Esophagus squamous epithelium (tissue), 5 donors: ENCODE measurements at places on chromosomes 1 and 21. TPM values are rescaled to one million over a fixed set of nuclear protein-coding genes. Genes with fewer than 3 reads are reported as not detected.

The WDR3 gene
- total RNA-seq: 21.9 TPM

- DNase-seq: no peak
- peaks cover 5% of the 10 kb centered on the region for H3K36me3 ChIP-seq
- H3K27ac ChIP-seq: peak overlapping the region; percentile 100
Measured at GRCh38 chr1:150621497-150622302, 7.7 kb downstream of the ENSA start.

DNA sequence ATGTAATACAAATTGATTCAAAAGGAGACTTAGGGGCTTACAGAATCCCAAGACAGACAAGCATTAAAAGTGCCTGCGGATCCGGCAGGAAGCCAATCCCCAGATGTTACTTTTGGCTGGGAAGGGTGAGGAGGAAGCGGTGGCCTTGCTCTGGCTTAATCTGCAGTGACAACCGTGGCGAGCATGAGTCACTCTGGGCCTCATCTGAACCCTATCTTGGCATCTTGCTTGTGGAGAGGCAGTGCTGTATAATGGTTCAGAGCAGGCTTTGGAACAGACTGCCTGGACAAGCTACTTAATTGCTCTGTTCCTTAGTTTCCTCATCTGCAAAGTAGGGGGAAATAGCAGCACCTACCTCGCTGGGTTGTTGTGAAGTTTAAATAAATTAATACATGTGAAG is 74.1 kb downstream of the XCL2 start:
- H3K4me1 ChIP-seq: peaks cover 7% of the 10 kb centered on the region
- H3K27ac ChIP-seq: peak overlapping the region; percentile 25
- H3K4me3 ChIP-seq: no peak overlapping the region
- H3K36me3 ChIP-seq: no peaks in the 10 kb centered on the region
- H3K27me3 ChIP-seq: no peaks in the 10 kb centered on the region

DNA sequence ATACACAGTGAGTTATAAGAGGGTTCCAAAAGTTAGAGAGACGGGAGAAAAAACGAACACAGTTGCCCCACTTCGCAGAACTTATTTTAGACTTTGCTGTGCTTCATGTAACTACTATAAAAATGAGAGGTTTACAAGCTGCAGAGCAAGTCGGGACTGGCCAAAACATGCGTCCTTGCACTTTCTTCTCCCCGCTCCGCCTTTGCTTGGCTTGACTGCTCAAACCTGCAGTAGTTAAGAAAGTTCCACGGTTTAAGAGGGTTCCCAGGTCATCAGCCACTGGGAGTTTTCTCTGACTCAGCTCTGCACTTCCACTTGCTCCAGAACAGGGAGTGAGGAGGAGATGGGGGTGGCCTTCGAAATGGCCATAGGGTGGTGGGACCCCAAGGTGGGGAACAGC is 36.2 kb downstream of the CLIC6 start:
- peaks cover 4% of the 10 kb centered on the region for H3K4me1 ChIP-seq
- H3K4me3 ChIP-seq: no peak overlapping the region
- H3K36me3 ChIP-seq: no peaks in the 10 kb centered on the region
- H3K27ac ChIP-seq: peak overlapping the region; percentile 14
- H3K27me3 ChIP-seq: no peaks in the 10 kb centered on the region
- no peak for DNase-seq
